NAMALWA (cell line): ENCODE measurements at places on chromosomes 7 and 10.
A peak's percentile ranks its signal among the peaks of the same experiment; 100 is the strongest.

DNA sequence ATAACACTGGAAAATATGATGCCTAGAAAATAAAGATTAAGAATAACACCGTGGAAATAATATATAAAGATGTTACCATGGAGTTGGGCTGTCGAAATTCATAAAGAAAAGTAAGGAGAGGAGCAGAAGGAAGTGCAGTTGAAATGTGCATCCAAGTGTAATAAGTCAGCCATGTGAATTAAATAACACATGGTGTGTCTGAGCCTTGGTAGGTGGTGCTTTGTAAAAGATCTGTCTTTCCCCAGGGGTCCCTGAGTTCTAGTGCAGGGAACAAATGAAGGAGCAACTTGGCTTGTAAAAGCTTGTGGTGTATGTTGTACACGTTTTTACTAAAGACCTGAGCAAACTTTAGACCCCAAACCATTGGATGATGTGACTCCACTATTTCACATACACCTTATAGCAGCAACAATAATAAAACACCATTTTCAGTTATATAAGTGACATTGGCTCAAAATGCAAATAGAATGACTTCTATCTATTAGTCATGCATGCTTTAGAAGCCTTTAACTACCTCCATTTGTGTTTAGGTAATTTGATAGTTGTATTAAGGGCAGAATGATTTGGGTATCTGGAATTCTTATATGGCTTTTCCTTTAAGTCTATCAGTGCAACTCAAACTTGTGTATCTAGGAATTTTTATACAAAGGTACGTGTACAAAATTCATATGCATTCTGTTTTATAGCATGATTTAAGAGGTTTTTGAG is 11.3 kb downstream of the STARD3NL start:
- no peak for DNase-seq

GRCh38 chr7:108193594-108194498 is 63.7 kb upstream of the LAMB4 start:
- no peak for DNase-seq

GRCh38 chr7:82230811-82231581 is 212.6 kb downstream of the CACNA2D1 start:
- no peak for DNase-seq

GRCh38 chr7:152459724-152460251 is 24.0 kb upstream of the KMT2C start:
- peak; percentile 60 for DNase-seq
